ENCODE measurements at places on chromosomes 5 and 9.

DNA sequence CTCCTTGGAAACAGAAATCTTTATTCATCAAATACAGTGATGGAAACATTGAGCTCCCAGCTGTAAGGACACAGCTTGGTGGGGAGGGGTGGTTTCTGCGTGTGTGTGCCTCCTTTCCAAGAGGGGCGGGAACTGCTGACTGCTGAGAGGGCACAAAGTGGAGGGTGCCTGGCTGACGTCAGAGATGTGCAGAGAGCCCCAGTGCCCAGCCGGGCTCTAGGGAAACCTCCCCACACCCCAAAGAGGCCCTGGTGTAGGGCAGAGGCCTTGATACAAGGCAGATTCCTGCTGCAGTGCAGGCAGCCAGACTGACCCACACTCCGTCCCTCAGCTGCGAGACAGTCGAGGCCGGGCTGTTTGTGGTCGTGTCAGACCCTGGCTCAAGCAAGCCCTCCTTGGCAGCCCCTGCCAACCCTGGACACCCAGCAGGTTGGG lies 191.0 kb downstream of the CACNA1B start:
- no peak for DNase-seq

GRCh38 chr5:16544607-16545374 lies 72.0 kb downstream of the RETREG1 start:
- DNase-seq = no peak

- no peak for DNase-seq
Observed at GRCh38 chr5:170628691-170629565, 125.1 kb downstream of the KCNIP1 start.

- no peak for DNase-seq
Observed at GRCh38 chr5:63613442-63613841, 348.8 kb downstream of the HTR1A start.

DNA sequence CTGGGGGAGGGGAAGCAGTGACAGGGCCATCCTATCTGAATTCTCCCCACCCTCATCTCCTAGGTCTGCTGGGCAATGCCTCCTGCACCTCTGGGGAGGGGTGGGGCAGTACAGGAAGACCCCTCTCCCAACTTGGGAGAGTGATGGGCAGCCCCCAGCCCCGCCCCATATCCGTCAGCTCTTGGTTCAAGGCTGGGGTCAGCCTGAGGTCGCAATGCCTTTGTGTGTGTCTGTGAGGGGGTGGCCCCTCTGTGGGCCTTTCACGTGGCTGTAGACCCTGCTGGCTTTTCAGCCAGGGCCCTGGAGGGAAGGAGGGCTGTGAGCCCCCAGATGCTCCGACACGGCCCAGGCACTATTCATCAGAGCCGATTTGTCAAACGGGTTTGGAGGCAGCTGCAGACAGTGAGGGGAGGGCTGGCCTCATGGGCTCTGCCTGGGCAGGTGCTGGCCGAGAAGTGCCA lies 49.5 kb upstream of the RNU6ATAC start:
- DNase-seq = no peak

DNA sequence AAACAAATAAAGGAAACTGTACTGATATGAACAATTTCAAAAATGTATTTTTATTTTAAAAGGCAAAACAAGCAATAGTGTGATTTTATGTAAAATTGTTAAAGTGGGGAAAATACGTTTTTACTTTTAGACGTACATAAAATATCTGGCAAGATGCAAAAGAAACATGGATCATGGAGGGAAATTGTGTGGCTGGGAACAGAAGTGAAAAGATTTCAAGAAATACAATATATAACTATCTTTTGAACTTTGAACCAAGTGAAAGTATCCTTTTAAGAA lies 1.5 kb upstream of the ZNF367 start:
- DNase-seq = no peak

DNA sequence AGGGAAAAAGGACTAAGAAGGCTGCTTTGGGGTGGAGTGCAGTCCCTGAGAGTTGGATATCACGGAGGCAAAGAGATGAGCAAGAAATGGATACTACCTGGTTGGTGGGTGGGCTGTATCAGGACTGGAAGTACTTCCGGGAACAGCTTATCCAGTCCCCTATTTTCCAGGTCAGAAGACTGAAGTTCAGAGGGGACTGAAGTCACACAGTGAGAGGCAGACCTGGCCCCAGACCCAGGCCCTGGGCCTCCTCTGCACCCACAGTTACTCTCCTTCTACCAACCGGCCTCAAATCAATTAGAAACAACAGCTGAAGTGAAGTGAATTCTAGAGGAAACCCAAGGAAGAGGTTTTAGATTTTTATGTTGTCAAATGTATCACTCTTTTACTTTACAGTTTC lies 93.6 kb upstream of the ALDH1B1 start:
- no peak for DNase-seq

GRCh38 chr9:94631599-94631998 lies 7.7 kb downstream of the FBP1 start:
- DNase-seq = no peak

DNA sequence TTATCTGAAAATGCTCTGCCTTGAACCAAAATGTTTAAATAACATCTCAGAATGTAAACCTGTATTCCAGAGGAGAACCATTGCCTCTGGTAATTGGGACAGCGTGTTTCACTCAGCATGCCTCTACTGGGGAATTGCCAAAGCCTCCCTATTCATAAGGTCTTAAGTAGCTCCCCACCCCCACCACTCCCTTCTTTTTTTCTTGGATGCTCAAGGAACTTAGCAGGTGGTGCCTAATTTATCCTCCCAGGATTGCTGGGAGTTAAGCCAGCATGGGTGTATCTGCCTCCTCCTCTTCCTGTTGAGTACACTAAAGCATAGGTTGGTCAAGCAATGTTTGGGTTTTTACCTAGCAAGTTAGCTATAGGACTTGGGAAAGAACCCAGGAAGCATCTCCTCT lies 220.2 kb downstream of the DMAC1 start:
- DNase-seq = no peak

- no peak for DNase-seq
Observed at GRCh38 chr5:79143684-79144379, 32.2 kb downstream of the BHMT start.

- no peak for DNase-seq
Observed at GRCh38 chr5:72951671-72952468, 4.0 kb upstream of the FCHO2 start.

GRCh38 chr5:68196876-68197275 lies 18.7 kb upstream of the PIK3R1 start:
- DNase-seq = no peak

DNA sequence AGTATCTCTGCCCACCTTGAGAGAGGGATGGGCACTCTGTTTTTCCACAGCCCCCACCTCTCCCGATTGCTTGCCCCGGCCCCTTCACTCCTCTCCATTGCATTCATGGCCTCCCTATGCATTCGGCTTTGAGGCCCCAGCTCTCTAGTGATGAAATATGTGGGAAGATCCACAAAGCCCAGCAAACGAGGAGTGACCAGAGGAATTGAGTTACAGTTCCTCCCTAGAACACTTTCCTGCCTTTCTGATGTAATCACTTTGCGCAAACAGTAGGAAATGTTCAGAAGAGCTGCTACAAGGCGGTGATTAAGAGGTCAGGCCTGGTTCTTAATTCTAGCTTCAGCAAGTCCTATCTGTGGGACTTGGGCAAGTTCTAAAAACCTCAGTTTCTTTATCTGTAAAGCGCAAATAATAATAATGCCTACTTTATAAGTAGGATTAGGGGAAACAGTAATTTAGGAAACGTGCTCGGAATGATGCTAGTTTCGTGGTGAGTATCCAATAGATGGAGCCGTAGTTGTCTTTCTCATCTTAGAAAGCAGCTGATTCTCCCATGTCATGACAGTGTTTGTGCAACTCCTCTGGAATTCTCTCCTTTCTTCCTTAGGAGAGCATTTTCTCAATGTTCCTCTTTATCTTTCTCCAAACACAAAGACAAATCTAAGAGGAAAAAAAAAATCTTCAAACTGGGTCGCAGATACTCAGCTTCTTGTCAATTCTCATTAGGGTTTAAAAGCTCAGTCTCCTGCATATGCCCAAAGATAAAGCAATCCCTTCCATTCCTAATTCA lies 99.5 kb upstream of the MSX2 start:
- no peak for DNase-seq

DNA sequence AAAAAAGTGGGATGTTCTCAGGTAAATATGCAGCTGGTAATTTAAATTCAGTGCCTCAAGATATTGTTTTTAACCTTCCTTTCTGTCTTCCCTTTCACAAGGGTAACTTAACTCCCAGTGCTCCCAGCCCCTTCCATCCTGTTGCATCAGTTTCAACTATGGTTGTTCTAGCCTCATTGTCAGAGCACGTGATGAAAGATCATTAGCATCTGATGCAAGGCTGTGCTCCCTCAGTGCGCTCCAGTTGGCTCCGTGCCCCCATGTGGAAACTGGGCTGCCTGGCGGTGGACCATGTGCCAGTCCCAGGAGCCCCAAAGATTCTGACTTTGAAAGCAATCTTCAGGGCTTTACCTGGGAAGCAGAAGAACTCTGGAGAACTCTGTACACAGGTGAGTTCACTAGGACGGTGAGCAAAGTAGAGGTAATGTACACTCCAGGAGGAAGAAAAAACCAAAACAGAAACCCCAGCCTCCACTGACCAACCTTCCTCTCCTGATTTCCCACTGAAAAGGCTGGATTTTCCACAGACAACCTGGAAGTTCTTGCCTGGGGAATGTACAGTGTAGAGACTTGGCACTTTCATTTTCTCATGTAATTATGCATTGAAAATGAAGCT lies 96.9 kb downstream of the SLC1A3 start:
- no peak for DNase-seq

DNA sequence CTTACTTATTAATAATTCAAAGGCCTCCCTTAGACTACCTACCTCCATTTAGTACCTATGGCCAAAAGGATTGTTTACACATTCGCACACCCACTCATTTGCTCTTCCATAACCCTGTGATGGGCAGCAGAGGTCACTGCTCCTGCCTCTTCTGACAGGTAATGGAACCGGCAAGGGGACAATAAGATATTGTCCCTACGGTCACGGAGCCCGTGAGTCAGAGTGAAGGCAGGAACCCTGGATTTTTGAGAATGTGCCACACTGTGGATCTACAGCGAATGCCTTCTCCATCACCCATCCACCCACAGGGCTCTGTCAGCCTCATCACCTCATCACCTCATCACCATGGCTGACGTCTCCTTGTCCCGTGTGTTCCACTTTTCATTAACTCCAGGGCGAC lies 132.3 kb downstream of the MYO10 start:
- no peak for DNase-seq

DNA sequence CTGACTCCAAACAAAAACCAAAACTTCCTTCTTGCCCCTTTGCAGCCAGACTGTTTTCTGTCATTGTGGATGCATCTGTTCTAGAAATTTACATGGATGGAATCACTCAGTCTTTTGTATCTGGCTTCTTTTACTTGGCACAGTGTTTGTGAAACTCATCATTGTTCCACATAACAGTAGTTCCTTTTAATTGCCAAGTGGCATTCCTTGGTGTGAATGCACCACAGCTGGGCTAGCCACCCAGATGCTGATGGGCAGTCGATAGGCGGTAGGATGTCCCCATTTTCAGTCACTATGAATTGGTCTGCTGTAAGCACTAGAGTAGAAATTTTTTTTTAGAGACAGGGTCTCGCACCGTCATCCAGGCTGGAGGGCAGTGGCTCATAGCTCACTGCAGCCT lies 6.3 kb upstream of the CLPTM1L start:
- no peak for DNase-seq

- no peak for DNase-seq
Observed at GRCh38 chr5:107781451-107781850, 110.7 kb upstream of the EFNA5 start.

- no peak for DNase-seq
Observed at GRCh38 chr9:35646153-35646532, 4.6 kb downstream of the SIT1 start.

- no peak for DNase-seq
Observed at GRCh38 chr5:132280371-132281240, 13.6 kb upstream of the SLC22A4 start.

- DNase-seq = no peak
Observed at GRCh38 chr5:68182094-68182493, 33.5 kb upstream of the PIK3R1 start.

- DNase-seq = no peak
Observed at GRCh38 chr5:176296-176823, 14.9 kb upstream of the LRRC14B start.

DNA sequence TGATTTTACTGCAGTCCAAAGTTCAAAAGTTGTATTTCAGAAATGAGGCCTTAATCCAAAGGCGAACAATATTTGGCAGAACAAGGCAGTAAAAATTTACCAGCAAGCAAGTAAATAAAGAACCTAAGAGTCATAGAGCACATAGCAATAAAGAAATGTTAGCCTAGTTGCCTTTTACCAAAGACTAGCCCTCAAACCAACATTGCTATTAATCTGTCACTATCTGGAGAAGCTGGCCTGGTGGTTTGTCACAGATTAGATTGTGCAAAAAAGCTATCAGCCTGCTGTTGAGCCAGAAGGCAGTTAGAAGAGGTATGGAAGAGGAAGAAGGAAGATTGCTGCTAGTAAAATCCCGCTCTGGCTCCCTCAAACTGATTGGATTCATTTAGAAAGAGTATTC lies 304.7 kb upstream of the KLF4 start:
- DNase-seq = no peak

GRCh38 chr5:403995-404394 lies 39.0 kb upstream of the EXOC3 start:
- DNase-seq = no peak

DNA sequence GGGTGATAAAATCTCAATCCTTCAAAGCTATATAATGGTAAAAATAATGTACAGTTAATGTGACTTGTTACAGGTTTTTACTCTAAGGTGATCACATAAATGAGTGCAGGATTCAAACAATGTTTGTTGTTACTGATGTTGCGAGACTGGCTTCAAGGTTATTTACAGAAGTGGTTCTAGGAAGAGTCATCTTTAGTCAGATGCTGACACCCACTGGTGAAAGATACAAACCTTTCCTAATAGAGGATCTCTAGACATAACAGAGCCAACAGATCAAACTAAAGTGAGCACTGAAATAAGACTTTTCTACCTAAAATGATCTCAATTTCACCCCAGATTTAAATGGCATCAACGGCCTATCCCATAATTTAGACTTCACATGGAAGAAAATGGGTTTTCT lies 20.2 kb downstream of the ARSB start:
- DNase-seq = no peak

DNA sequence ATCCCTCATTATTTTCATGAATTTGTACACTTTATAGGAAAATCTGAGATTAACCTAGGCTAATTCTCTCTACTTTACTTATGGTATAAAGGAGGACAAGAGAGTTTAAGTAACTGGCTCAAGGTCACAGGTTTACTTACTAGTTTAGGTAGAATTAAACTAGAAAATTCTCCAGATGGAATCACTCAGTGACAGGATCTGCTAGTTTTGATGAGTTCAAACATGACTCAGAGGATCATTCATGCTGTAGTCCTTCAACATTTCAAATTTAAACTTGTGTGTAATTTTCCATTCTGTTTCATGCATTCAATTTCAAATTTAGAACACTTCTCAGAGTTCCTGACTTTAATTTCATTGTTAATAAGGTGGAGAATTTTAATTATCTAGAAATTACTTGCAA lies 485.7 kb upstream of the TUSC1 start:
- no peak for DNase-seq

- no peak for DNase-seq
Observed at GRCh38 chr5:33073881-33074327, 362.8 kb downstream of the NPR3 start.
